ENCODE measurements at places on chromosomes 16 and 17.

DNA sequence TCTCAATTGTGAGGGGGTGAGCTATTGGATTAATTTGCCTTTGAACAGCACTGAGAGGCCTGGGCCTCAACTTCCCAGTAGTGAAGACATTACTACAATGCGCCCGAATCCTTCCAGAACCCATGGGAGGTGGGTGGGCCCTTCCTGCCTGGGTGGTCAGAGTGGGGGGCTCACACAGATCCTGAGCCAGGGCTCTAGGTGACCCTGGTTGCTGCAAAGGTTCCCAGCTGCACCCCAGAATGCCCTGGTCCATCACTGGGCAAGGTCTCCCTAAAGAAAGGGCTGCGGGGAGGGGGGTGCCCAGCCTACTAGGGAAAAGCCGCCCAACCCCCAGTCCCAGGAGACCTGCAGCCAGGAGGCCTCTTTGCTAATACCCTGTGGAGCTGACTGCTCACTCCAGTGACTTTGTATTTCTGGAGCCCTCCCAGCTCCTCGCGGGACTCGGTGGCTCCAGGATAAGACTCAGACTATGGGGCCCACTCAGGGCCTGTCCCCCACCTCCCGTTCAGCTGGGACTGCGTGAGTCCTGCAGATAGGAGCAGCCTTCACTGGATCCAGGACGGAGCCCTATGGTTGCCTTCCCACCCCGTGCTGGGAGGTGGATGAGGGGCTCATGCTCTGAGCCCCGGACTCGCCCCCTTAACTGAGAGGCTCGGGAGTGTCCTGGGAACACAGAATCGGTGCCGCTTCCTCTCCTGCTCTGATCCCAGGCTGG lies 40.2 kb downstream of the SLC7A5 start:
- DNase-seq, result no peak

DNA sequence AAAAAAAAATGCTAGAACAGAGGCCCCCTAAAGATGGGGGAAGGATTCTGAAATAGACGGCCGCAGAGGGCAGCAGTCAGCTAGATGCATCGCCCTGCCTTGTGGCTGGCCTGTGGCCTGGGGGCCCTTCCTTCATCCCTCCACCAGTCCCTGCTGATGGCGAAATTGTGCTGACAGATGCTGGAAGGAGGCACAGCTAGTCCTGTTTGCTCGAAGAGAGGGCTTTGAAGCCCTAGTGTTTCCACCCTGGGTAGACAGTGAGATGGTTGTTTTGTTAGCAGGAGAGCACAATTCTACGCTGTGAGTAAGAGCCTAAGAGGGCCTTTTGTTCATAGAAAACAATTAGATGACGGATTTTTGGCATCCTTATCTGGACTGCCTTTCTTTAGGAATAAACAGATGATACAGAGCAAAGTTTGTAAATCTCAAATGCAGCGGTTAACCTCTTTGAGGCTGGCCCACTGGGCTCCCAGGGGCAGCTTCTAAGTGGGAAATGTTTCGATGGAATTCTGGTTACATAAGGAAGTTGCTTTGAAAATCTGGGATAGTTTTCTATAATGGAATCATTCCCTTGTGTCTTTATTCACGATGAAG lies 23.0 kb downstream of the VPS35L start:
- DNase-seq, result no peak

GRCh38 chr16:56269811-56270684 lies 78.8 kb downstream of the GNAO1 start:
- peak; percentile 28 for DNase-seq

GRCh38 chr17:69326377-69327059 lies 415 bp downstream of the ABCA5 start:
- no peak for DNase-seq

- no peak for DNase-seq
Measured at GRCh38 chr16:78100112-78100467, 636 bp downstream of the WWOX start.

- DNase-seq, result no peak
Measured at GRCh38 chr17:41773190-41773588, 13.3 kb downstream of the JUP start.

- no peak for DNase-seq
Measured at GRCh38 chr17:7323731-7324437, 5.3 kb downstream of the NEURL4 start.

DNA sequence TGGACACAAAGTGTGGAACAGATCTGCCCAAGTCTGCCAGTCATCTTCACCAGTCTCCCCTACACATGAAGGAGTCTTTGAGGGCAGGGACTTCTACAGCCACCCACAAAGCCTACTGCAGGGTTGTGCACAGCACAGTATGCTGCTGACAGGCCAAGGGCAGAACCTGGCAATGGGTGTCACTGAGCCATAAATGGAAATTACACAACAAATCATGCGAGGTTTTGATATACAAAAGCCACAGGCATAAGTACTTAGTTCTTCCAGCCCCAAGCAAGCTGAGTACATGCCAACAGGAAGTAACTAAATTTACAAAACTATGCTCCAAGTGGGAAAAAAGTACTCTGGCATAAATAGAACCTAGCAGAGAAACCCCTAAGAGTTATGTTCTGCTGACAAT lies 7.8 kb upstream of the PSMC3IP start:
- DNase-seq, result no peak

DNA sequence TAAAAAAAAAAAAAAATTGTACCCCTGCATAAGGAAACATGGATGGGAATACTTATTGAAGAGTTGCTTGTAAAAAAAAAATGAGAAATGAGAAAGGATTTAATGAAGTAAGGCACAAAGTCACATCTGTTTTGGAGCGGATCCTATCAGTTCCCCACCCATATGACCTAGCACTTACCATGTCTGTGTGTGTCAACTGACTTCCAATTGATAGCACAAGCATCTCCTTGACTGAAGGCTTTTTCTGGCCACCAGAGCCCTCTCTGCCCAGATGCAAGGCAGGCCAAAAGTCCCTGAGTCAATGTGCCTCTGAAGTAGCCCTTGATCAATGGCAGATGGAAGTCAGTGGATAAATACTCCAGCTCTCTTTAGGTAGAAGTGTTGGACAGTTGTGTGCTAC lies 13.4 kb upstream of the NLK start:
- DNase-seq, result no peak

DNA sequence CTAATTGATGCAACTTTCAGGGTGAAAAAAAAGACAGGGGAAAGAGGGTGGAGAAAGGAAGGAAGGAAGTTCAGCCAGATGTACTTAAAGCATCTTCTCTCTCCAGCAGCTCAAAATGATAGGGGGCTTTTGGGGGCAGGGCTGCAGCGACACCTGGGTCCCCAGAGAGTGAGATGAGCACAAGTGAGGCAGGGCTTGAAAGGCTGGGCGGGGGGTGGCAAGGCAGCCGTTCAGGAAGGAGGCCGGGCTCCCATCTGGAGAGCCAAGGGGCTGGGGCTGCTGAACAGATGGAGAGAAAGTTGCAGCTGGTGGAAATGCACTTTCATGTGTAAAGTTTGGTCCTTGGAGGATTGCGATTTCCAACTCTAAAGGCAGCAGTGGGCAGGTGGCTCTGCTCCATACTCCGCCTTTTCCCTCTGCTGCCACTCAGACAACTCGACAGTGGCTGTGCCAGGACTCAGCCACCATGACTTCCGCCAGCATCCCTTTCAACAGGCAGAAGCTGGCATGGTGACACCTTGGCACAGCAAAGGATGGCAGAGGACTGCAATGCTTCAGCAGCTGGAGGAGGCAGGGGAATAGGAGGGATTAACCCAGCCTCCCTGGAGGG lies 7.7 kb downstream of the SLC35B1 start:
- no peak for DNase-seq

GRCh38 chr17:50653738-50654137 lies 19.1 kb downstream of the ABCC3 start:
- DNase-seq, result no peak

DNA sequence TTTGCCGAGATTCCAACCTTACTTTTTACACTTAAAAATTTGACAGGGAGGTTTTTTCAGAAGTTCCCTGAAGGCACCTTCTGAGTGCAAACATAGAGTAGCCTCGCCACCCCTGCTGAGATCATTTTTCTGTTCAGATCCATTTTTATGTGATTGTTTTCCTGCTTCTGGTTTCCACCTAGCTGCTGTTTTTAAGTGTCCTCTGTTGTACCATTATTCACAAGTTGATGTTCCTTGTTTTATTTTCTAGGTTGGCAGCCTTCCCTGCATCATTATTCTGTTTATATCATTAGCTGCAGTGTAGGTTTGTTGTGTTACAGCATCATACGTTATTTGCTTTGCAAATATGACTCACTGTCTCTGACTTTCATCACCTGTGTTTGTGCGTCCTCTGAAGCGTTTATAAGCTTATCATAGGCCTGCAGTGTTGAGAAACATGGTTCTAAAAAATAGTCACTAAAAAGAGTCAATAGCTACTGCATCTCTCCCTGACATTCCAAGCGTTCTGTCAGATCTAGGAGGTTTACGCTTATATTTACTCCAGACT lies 116.9 kb upstream of the CLEC3A start:
- peak; percentile 12 for DNase-seq

DNA sequence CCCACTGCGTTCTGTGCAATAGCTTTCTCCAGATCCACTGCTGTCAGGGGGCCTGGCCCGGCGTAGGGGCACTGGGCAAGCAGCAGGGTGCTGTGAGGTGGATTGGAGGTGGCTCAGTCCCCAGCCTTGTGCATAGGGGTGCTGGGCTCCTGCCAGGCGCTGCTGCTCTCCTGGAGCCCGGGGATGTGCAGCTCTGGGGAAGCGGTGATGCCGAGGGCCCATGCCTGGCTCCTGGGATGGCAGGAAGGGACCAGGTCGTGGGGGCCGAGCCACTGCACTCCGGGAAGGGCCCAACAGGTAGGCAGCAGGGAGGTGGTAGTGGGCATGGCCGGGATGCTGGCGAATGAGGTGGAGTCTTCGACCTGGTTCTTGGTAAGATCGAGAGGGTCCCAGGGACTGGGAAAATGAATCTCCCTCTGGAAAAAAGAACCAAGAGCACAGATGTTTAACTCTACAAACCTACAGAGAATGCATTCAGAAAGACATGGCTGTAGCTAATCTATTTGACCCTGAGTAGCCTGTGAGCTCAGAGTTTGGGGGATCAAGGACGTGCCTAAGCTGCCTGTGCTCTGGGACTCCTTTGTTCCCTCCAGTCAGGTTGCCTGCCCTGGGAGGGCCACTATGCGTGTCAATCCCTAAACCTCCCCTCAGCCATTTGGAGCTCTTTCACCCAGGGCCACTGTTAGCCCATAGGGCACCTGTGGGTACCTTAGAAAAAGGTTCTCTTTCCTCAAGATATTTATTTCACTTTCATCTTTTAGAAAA lies 6.6 kb upstream of the SUPT4H1 start:
- DNase-seq, result no peak

- no peak for DNase-seq
Measured at GRCh38 chr16:47734081-47734857, 273.1 kb downstream of the PHKB start.

DNA sequence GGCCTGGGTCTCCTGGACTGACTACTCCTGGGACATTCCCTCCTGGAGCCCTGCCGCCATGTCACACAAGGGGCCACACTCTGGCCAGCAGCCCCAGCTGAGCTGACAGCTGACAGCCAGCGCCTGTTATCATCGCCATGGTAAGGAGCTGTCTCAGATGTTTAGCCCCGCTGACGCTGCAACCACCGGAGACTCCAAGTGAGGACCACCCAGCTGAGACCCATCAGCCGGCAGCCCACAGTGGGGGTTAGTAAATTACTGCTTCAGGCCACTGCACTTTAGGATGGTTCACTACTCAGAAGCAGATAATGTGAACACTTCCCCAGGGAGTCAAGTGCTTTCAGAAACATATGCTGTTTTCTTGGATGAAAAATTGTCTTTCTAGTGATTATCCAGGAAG lies 14.6 kb upstream of the SPHK1 start:
- DNase-seq, result no peak

- no peak for DNase-seq
Measured at GRCh38 chr17:66398617-66399016, 96.2 kb downstream of the PRKCA start.

DNA sequence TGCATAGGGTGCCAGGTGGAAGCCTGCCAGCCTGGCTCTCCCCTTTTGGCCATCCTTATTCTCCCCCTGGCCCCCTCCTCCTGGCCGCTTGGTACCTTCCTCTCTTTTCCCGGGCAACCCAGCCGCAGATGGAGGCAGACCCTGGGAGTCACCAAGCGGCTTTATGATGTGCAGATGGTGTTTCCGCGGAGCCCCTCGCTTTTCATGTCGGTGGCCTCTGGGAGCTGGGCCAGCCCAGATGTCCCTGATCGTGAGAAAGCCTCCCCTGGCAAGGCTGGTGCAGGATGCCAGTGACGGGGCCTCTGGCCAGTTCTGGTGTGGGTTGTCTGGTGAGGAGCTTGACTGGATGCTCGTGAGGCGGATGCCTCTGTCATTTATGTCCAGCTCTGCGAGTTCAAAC lies 18.0 kb upstream of the BRD7 start:
- DNase-seq, result no peak

GRCh38 chr17:38578229-38579082 lies 27.3 kb downstream of the SRCIN1 start:
- no peak for DNase-seq

GRCh38 chr16:22977294-22977697 lies 163.3 kb downstream of the HS3ST2 start:
- DNase-seq, result no peak

- DNase-seq, result peak; percentile 48
Measured at GRCh38 chr17:55215711-55216110, 49.0 kb upstream of the HLF start.

GRCh38 chr16:11624205-11624604 lies 37.5 kb upstream of the LITAF start:
- DNase-seq, result no peak

DNA sequence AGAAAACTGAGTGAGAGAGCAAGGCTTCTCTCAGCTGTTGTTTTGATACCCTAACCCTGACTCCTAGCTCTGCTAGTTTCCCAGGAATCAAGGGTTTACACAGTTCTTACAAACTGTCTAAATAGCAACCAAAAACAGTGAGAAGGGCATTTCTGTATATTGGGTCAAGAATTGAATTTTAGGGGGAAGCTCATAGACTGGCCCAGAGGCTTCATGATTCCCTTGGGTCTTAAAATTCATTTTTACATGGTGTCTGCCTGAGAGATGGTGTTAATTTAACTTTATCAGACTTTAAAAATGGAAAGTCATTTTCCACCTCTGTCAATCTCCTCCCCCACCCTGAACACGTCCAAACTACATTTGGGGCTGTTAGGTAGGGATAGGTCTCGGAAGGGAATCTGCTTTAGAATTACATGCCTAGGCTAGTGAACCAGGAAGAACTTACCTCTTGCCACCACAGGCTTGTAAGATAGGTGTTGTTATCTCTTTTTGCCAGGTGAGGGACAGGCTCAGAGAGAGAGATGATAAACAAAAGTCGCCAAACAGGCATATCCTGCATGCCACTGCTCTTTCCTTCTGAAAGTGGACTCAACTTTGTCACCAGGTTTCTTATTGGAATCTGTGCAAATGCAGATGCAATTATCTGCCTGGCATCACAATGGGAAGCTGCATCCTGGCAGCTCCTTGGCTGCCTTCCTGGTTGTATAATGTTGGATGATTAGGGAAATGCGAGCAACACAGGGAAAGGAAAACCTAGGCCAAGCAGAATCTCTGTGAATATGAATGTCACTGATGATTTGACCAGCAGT lies 3.1 kb downstream of the PHAF1 start:
- no peak for DNase-seq

GRCh38 chr16:13098536-13098935 lies 197.1 kb downstream of the SHISA9 start:
- DNase-seq, result no peak

GRCh38 chr17:7767405-7768021 lies 50.0 kb downstream of the DNAH2 start:
- DNase-seq, result no peak

GRCh38 chr16:27267037-27267677 lies 1.4 kb downstream of the NSMCE1 start:
- no peak for DNase-seq

GRCh38 chr17:48261297-48261880 lies 153.8 kb downstream of the SNX11 start:
- DNase-seq, result no peak

All from NCI-H2029 treated with DMSO at 0.1 percent for 48 hours (cell line).